Right atrium auricular region (tissue), 2 donors: ENCODE measurements at places on chromosomes 6 and 20. TPM values are rescaled to one million over a fixed set of nuclear protein-coding genes. Genes with fewer than 3 reads are reported as not detected.
A peak's percentile ranks its signal among the peaks of the same experiment; 100 is the strongest.

The PTGIS gene
- 169 TPM for total RNA-seq

The PRSS16 gene
- total RNA-seq: 1.7 TPM

GRCh38 chr6:149371154-149371553, 28.9 kb upstream of the SUMO4 start:
- DNase-seq: no peak

DNA sequence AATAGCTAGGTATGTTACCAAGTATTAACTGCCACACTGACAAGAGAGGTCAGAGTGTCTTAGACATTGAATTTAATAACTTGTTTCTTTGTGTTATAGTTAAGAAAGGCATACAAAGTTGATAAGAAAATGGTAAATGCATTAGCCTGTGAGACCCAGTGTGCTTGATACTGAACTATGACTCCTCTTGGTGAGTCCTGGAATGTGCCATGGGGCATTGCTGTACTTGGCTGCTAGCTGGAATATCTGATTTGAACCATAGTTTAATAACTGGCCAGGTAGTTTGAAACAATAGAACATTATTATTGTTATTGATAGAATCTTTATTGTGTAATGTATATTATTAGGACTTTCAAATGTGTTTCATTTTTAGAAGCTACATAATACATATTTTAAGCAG, 70.0 kb downstream of the ZFAND3 start:
- no peak for DNase-seq

DNA sequence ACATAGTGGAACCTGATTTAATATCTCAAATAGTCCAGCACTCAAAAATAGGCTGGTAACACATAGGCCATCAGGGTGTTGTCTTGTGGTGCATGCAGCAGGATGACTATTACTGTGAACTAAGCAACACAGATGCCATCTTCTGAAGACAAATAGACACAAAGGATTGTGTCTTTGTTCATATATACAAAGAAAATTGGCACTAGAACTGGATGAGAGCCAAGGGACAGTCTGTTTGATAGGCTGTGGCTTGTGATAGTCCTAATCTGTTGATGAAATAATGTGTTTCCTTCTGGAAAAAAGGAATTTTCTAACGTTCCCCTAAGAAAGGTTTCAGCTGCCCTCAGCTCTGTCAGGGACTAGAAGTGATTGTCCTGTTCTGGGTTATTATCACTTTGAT, 129.8 kb downstream of the TPBG start:
- DNase-seq: no peak

DNA sequence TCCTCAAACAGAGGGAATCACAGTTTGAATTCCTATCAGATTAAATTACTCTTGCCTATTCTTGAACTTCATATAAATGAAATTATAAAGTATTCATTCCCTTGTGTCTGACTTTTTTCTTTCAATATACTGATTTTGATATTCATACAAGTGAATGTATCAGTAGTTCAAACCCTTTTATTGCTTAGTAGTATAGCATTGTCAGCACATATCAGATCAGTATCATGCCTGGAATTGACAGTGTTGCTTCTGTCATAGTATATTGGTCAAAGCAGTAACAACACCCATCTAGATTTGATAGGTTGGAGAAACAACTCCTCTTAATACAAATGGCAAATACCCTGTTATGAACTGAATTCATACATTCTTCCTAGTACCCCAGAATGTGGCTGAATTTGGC, 89.1 kb upstream of the SLC35F1 start:
- no peak for DNase-seq

DNA sequence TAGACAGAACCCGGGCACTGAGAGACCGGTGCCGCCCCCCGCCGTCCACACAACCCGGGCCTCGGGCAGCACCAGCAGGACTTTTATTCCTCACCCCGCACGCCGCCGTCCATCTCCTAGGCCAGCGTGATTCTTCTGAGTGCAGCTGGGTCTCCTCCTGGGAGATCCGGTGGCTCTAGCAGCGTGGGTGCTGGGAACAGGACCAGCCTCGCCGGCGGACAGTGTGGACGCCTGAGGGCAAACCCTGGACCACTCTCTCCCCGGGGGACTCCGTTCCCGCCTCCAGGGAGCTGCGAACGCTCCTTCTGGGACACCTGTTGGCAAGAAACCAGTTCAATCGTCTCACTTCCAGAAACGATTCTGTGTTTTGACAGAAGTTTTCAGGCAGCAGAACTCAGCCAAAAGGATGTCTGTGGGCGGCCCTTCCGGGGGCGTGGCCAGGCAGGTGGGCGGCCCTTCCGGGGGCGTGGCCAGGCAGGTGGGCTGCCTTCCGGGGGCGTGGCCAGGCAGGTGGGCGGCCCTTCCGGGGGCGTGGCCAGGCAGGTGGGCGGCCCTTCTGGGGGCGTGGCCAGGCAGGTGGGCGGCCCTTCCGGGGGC, 130.7 kb downstream of the DLL1 start:
- DNase-seq: no peak

DNA sequence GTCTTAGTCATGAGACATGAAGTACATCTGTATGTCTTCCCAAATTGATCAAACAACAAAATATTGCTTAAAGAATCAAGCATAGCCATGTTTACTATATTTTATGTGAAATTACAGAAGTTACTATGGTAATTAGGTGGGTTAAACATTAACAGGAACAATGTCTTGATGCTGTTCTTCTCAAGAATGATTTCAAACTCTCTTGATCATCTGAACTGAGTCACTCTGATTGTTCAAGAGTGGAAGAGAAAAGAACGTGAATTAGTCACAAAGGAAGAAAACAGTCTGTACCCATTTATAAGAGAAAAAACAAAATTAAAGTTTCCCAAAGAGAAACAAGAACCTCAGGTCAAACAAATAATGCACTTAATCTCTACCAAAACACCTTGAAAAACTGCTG, 62.2 kb upstream of the NUP153 start:
- DNase-seq: no peak

DNA sequence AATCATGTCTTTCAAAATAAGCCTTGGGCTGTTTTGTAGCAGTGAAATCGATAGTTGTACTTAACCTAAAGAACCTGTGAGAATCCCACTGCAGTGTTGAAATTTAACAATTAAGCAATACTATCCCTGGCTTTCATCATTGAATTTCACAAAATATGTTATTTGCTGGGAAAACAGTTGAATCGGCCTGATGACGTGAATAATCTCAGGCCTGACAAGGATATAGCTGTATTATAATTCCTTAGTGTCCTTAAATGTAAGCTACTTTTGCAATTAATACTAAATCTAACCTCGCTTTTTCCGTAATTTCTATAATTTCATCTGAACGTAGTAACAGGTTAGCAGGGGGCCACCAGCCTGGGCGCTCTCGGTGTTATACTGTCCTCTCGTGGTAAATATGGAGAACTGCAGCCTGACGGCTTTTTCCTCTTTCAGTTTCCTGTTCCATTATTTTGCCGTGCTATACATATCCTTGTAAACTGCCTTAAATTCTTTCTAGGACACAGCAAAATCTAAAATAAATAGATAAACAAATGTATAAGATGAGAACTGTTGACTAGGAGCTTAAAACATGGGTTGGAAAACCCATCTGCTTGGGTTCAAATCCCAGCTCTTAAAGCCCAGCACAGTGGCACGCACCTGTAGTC, 24.0 kb downstream of the MTFR2 start:
- DNase-seq: peak; percentile 71
